ENCODE measurements at places on chromosomes 6 and 20.

- no peak for DNase-seq
Observed at GRCh38 chr6:35876902-35877301, 44.0 kb downstream of the SRPK1 start.

GRCh38 chr6:154615483-154616025, 105.1 kb upstream of the CNKSR3 start:
- DNase-seq: no peak

DNA sequence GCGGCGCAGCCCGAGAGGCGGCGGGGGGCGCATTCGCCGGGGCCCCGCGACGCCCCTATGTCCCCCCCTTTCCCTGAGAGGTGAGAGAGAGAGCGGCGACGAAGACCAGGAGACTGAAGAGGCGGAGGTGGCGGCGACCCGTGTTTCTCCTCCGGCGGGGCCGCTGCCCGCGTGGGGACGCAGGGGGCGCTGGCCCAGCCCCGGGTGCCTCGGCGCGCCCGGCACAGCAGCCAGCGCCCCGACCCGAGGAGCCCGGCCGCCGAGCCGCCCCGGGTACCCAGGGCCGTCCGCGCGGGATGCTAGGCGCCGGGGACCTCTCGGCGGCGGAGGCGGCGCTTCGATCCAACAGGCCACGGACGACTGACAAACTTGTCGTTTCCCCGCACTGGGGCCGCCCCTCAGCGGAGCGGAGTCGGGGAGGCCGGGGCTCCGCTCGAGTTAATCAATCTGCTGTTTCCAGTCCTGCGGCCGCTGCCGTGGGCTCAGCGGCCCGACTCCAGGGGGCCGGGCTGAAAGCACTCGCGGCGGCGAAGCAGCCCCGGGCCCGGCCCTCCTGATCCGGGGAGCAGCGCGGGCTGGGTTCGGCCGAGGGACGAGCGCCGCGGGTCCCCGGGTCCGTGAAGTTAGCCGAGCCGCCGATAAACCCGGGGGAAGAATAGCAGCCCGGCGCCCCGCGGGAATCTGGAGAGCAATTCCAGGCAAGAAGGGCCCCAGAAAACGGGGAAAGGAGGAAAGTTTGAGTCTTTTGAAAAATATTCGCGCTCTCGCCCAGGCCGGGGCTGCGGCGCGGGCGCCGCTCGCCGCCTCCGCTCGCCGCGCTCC, 631 bp downstream of the MDGA1 start:
- no peak for DNase-seq

- no peak for DNase-seq
Observed at GRCh38 chr6:113620386-113620785, 236.8 kb upstream of the MARCKS start.

DNA sequence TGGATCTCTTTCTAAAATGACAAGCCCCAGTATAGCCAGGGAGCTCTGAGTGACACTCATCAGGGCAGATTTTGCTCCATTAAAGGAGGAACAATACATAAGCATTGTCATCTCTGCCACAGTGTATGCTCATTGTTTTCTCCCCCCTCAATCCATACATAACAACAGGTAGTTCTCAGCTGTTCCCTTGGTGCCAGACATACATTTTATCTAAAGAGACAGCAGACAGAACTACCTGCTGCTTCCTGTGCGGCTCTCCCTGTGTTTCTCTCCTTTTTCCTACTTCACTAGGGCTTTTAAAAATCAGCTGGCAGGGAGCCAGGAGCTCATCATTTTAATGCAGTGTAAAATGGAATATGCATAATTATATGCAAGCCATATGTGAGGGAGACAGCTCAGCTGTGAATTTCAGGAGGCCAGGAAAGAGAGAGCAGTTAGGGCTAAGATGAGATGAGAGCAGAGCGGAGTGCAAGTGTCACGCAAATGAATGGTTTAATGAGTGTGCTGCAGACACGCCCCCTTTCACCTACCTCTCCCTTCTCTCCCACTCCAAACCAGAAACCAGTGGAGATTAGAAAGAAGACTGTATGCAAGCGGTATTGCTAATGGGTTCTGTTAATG, 96.0 kb downstream of the SOBP start:
- DNase-seq: no peak

DNA sequence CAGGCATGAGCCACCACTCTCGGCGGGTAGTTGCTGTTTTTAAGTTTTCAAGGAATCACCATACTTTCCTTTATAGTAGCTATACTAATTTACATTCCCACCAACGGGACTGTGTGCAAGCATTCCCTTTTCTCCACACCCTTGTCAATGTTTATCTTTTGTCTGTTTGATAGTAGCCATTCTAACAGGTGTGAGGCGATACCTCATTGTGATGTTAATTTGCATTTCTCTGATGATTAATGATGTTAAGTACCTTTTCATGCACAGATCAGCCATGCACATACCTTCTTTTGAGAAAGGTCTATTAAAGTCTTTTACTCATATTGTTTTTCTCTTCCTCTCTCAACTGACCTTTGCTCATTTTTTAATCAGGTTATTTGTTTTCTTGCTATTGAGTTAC, 43.0 kb upstream of the CCND3 start:
- no peak for DNase-seq

DNA sequence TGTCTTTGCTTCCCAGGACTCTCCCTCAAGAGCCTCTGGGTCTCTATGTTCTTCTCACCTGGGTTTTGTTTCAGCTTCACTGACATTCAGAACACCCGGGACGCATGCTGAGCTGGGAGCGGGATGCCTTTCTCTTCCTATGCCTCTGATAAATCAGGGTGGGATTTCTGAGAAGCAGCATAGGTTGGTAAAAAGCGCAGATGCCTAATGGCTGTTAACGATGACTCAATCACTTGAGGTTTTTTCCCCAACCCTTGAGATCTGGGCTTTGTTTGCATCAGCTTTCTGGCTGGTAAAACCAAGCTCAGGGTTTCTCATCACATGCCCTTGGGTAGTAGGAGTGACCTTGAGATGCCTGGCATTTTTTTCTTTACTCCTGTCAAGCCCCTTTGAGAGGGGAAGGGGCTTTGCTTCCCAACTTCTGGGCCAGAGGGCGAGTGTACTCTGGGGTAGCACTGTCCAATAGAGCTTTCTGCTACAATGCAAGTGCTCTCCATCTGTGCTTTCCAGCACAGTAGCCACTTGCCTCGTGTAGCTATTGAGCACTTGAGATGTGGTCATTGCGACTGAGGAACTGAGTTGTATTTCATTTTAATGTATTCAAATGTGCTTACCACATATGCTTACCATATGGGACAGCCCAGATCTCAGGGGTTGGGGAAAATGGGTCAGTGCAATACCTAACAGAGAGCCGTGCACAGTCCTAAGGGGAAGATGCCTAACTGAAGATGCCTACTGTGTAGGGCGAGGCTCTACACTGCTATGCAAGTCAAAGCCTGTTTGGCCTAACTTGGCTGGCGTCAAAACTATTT, 69.1 kb downstream of the PPP1R14C start:
- no peak for DNase-seq

DNA sequence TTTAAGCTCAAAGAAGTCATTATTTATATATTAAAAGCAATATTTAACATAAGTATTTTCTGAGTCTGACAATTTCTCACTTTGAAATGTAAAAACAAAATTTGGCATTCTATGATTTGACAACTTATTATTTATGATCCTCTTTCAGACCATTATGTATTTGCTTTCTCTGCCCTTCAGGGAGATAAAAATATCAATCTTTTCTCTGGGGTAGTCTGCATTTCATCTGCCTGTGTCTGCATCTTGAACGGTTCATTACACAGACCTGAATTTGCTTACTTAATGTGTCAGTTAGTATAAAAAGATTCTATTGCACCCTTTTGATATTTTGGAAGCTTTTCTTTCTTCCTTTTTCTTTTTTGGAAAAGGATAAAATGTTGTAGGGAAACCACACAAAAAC, 354.0 kb upstream of the RGS17 start:
- DNase-seq: no peak

GRCh38 chr6:41545703-41546474, at the start of gene FOXP4:
Gene FOXP4, plus strand, starts transcription at chr6:41546381. Its CDS starts 19,380 bp downstream, at chr6:41565761.
- DNase-seq: peak; percentile 57

GRCh38 chr6:13468839-13469238, 18.6 kb downstream of the GFOD1 start:
- DNase-seq: no peak

DNA sequence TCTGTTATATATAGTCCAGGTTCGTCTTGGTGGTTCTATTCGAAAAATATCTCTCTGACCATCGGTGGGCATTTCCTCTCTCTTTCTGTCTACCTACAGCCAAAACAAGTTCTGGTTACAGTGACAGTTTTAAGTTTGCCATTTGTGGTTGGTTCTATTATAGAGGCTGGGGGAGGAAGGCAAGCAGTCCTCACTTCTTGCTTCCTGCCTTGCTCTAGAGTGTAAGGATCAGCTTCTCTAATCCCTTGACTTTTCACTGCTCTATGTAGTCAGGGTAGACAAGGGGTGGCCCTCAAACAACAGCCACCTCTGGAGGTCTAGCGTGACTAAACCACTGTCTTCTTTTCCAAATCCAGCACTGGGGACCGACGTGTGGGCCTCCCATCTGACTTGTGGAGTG, 16.1 kb downstream of the E2F3 start:
- no peak for DNase-seq

GRCh38 chr6:106102967-106103727, 17.0 kb downstream of the PRDM1 start:
- DNase-seq: no peak

DNA sequence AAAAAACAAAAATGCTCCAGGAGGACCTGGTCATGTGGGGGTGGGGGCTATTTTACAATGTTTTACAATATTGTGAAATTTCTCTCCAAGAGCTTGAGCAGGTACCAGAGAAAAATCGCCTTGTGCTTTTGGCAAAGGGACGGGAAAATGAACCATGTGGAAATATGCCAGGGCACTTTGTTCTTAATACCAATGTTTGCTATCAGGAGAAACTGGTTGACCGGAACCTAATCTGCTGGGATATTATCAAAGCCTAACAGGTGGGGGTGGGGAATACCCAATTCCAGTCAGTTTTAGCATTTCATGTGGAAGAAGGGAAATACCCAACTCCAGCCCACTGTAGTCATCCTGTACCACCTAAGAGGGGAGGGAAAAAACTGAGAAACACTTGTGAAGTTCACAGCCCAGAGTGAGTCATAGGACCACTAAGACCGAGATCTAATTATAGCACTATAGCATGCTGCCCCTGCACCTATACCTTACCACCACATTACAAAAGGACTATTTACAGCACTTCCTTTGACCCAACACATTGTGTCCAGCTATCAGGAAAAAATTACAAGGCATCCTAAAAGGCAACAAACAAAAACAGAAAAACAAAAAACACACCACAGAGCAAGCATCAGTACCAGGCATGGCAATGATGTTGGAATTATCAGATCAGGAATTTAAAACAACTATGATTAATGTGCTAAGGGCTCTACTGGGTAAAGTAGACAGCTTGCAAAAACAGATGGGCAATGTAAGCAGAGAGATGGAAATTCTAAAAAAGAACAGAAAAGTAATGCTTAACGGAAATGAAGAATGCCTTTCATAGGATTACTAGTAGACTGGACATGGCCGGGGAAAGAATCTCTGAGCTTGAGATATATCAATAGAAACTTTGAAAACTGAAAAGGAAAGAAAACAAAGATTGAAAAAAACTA, 84.1 kb upstream of the POPDC3 start:
- DNase-seq: no peak

GRCh38 chr6:42349753-42350511, 101.8 kb downstream of the TRERF1 start:
- no peak for DNase-seq

Data from stimulated activated CD8-positive, alpha-beta memory T cell treated with anti-CD3 and anti-CD28 coated beads, Interleukin-4, amount 100 ng/mL, for 1 hour (primary cell).